ENCODE measurements at places on chromosomes 1 and 21.

- DNase-seq = no peak
These were observed 44.8 kb upstream of the PWP2 start for GRCh38 chr21:44062380-44062779.

GRCh38 chr21:15804247-15805005, 74.6 kb downstream of the USP25 start:
- DNase-seq = no peak

DNA sequence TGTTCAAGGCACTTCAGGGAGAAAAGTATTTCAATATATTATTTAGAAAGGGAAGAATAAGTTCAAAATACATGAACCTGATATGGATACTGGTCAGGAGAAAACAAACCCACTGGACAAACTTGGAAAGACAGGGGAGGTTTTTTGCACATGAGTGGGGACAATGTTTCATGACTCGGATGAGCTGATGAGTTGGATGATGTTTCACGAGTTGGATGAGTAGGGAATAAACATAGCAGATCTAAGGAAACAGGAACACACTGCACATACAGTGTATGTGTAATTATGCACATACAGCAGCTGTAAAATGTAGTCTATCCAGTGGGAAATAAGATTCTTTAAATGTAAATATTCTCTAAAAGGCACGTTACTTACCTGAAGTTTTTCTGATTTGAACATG, 682.9 kb upstream of the ADAMTS5 start:
- no peak for DNase-seq

- no peak for DNase-seq
These were observed 61.7 kb upstream of the MRPS6 start for GRCh38 chr21:34011660-34012059.

- DNase-seq = no peak
These were observed 1319.5 kb downstream of the BRINP3 start for GRCh38 chr1:189158155-189158554.

GRCh38 chr1:171582589-171582988, 39.5 kb upstream of the MYOCOS start:
- no peak for DNase-seq

DNA sequence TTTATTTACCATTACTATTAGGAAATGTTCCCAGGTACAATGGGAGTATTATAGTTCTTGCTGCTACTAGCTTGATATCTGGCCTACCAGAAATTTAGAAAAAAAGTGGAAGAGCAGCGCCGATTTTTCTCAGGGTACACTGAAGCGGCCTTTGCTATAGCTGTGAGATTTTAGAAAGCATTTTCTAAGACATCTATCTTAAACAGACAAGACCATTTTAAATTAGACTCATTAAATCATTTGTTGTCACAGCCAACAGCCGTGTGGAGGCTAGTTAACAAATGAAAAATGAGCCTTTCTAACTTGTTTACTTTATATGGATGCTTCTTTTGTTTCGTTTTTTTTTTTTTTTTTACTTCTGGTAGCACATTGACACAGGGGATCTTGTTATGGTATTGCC, 183.2 kb upstream of the ZRANB2 start:
- no peak for DNase-seq

- no peak for DNase-seq
These were observed 240.5 kb upstream of the MAP1LC3C start for GRCh38 chr1:242239398-242239797.
